Activated B cell treated with CpG ODN at 0.5 μM for 24 hours (primary cell): ENCODE measurements at places on chromosomes 16 and 17.

DNA sequence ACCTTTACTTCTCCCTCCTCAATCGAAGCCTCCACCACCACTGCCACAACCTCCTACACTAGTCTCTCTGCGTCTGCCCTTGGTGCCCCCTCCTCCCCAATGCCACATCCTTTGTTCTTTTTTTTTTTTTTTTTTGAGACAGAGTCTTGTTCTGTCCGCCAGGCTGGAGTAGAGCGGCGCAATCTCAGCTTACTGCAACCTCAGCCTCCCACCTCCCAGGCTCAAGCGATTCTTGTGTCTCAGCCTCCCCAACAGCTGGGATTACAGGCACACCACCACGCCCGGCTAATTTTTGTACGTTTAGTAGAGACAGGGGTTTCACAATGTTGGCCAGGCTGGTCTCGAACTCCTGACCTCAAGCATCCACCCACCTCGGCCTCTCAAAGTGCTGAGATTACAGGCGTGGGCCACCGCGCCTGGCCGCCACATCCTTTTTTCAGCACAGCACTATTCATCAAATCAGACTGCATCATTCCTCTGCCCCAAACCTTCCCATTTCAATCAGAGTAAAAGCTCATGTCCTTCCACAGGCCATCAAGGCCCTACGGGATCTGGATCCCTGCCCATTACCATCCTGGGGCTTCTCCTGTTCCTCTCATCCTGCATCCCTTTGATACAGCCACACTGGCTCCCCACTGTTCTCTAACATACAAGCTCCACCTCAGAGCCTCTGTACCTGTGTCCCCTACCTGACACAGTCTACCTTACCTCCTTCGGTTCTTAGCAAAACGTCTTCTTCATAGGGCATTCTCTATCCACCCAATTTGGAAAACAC lies 2.0 kb downstream of the KLHL11 start:
- no peak for DNase-seq

DNA sequence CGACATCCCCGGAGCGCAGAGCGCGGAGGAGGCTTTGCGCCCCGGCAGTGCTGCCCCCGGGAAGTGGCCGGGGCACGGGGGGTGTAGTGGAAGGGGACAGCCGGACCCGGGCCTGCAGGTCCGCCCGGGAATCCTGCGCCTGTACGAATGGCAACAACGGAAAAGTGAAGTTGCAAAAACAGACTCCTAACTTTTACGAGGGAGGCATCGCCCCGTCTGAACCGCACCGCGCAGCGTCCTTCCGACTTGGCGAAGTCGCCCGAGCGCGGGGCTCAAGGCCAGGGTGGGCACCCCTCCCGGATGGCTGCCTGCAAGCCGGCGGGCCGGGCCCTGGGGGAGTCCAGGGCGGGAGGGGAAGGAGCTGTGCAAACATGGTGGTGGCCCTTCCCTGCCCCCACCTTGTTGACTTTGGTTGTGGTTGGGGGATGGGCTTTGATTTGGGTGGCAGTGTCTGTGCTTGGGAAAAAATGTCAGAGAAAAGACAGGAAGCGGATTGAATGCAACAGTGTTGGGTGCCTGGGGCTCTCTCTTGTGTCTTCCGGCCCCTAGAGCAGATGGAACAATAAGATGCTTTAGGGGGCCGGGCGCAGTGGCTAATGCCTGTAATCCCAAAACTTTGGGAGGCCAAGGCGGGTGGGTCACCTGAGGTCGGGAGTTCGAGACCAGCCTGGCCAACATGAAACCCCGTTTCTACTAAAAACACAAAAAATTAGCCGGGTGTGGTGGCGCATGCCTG lies 675 bp downstream of the RNF213 start:
- peak; percentile 54 for DNase-seq

DNA sequence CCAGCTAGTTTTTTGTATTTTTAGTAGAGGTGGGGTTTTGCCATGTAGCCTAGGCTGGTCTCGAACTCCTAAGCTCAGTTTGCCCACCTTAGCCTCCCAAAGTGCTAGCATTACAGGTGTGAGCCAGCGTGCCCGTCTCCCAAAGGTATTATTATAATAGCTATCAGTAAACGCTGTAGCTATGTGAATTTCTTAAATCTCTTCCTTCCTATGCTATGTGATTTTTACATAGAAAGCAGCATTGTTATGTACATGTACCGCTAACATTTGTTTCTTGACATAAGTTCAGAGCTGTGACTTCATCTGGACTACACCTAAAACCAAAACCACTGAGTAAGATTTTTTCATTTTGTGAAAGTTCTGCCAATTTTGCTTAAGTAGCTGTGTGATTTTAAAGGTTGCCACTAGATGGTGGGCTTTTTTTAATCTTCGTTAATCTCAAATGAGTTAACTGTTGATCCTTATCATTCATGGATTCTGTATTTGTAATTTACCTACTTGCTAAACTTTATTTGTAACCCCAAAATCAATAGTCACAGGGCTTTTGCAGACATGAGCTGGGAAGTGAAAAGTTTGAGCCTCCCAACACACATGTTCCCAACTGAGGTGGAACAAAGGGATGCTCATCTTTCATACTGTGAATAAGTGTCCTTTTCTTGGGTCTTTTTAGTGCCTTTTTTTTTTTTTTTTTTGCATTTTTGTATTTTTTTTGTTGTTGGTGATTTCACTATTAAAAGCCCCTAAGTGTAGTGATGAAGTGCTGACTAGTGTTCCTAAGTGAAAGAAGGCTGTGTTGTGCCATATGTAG lies 21.9 kb downstream of the PRKAR1A start:
- DNase-seq: no peak

- no peak for DNase-seq
These were observed 562.4 kb upstream of the SALL1 start for GRCh38 chr16:51713502-51713901.

DNA sequence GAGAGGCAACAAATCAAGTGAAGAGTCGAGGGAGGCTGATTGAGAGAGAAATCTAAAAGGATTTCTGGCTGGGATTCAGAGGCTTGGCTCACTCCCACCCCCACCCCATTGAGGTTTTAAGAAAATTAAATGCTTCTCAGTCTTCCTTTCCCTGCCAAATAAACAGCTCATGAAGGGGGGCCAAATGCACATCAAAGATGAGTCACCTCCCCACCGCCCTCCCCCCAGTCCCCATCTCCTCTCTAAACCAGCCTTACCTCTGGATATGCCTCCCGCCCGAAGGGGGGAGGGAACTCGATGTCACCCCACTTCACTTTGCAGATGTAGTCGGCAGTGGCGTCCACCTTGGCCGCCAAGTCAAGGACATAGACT lies 11.6 kb downstream of the ACLY start:
- DNase-seq: no peak

GRCh38 chr16:84742641-84743092 lies 42.9 kb downstream of the USP10 start:
- no peak for DNase-seq

DNA sequence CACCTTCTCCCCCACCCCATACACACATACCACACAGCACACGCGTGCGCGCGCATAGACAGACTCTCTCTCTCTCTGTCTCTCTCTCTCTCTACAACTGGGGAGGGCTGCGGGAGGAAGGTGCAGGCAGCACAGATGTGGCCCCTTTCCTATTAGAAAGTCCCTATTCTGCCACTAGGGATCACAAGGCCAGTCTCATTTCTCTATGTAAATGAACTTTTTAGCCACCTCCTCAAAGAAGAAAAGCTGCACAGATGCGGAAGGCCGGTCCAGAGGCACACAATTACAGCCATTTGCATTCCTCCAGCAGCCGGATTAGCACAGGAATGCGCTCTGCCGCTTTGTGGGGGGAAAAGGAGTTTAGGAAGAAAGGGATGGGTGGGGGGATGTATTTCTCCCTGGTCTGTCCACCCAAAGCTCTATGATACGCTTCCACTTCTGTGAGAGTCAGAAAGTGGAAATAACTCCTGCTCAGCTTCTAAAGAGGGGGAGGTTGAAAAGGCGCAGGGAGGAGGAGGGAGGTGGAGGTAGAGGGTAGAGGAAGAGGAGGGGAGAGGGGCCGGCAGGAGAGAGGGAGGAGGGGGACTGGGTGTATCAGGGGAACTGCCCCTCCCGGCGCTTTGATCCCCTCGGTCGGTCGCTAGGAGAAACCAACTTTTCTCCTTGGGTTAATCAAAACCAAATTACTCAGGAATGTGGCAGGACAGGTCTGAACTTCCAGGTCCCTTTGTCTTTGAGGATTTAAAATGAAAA lies 11.7 kb downstream of the ZFHX3 start:
- no peak for DNase-seq

DNA sequence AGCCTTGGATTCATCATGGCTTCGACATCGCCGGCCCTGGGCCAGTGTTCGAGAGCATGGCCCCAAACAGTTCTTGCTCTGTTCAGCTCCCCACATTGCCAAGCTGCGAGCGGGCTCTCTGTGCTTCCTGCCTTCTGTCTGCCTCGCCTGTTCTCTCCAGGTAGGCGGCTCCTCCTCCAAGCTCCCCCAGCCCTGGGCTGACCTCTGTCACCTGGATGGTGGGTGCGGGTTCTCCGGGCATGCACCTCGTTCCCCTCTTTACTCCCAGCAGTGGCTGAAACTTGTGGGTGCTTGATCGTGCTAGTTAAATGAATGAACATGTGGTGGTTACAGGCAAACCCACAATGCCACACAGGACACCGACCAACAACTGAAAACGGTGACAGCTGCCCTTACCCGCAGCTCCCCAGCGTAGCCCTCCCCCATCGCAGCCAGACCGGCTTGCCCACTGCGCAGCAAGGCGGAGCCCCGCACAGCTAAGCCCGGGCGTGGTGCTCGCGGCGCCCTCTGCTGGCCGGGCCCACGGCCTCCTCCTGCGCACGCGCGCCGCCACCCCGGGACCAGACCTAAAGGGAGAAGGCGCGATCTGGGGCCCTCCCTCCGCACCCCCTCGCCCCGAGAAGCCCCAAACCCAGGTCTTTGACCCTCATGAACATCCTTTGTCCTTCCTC lies 23.0 kb upstream of the EIF1 start:
- peak; percentile 98 for DNase-seq

DNA sequence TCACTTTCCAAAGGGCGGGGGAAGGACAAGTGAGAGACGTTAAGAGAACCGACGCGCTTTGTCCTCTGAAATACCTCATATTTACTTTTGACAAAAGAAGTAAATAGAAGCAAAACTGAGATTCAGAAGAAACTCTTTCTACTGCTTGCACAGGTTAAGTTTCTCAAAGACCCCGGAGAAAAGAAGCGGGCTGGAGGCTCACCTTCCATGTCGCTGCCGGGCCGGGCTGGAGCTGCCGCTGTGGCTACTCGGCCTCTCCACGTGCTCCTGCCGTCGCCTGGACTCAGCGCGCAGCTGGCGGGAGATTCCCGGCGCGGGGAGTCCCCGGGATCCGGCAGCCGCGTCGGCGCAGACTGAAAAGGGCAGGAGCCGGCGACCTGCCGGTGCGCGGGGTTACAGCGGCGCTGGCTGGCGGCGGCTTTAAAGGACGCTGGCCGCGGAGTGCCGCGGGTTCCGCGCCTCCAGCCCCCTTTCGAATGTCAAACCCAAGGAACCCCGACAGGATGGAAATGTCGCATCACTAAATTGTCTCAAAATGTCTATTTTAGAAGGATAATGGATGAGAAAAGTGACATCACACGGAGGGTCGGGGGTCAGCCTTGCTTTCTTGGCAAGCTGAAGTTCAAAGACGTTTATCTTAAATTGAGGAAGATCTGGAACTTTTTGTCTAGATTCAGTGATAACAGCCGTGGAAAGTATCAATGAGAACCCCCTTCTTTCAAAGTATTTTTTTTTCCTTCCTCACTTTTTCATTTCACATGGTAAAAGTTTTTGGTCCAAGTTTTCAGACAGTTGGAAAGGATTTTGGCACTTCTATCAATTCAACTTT lies at the start of gene IKZF3:
IKZF3 (minus strand) TSS at position 395 of the 829 bp plus-strand sequence; CDS start at position 209, 186 bp downstream.
- peak; percentile 78 for DNase-seq

DNA sequence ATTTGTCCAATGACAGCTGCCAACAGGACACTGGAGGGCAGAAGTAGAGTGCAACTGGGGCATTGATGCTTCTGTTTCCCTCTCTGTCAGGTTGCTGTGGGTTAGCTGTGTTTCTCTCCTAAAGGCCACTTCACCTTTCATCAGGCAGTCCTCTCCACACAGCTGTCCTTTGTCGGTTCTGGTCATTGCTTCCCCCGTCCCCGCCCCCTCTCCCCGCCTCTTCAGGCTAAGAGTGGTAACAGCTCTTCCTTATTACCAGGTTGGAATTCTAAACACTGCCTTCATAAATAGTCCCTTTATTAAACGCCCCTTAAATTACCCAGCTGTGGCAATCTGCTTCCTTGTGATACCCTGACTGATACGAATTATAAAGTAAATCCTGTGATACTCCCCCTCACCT lies 31.8 kb upstream of the NSRP1 start:
- no peak for DNase-seq

- DNase-seq: no peak
These were observed 54.8 kb downstream of the CHD9NB start for GRCh38 chr16:52997922-52998321.

GRCh38 chr16:29940656-29941055 lies 14.6 kb upstream of the KCTD13 start:
- no peak for DNase-seq

DNA sequence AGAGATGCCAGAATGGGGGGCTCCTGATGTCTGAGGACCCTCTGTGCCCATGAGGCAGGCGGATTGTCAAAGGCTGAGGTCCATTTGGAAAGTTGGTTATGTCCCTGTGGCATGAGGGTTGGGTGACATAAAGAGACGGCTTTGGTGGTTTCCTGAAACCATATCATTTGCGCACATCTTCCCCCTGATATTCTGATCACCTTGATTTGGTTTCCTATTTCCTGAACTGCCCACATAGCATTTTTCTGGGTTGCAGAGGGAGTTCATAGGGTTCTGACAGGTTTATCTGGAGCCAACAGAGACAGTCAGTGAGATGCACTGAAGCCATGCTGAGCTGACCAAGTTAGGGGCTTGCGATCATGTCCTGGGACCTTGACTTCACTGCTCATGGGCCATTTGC lies 15.7 kb upstream of the RNF222 start:
- no peak for DNase-seq

GRCh38 chr16:11084484-11084875 lies 140.1 kb downstream of the CLEC16A start:
- no peak for DNase-seq

DNA sequence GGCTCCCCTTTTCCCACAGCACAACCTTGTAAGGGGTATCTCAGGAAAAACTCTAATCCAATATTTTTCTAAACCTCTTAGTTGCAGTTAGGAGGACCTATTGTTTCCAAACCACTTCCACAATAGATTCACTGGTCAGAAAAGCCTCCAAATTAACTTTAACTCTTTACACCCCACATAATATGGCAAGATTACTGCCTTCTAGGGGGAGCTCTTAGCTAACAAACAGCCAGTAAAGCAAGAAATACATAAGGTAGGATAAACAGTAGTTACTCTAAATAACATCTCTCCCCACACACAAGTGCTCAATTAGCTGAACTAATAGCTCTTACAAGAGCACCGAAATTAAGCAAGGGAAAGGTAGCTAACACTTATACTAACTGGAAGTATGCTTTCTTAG lies 192.1 kb upstream of the KIF2B start:
- no peak for DNase-seq

- no peak for DNase-seq
These were observed 24.4 kb upstream of the ABCC11 start for GRCh38 chr16:48271728-48272127.

- peak; percentile 82 for DNase-seq
These were observed 6.6 kb downstream of the TRAF4 start for GRCh38 chr17:28750178-28751047.

GRCh38 chr16:66950437-66950836 lies 10.6 kb upstream of the CES3 start:
- DNase-seq: no peak

GRCh38 chr17:15654886-15655561 lies 29.1 kb downstream of the TRIM16 start:
- DNase-seq: no peak
